ENCODE measurements at places on chromosomes 11 and 22.

- peaks cover 21% of the 10 kb centered on the region for H3K27me3 ChIP-seq
- DNase-seq = no peak
- no peaks in the 10 kb centered on the region for H3K36me3 ChIP-seq
These were observed 19.1 kb upstream of the RCN1 start for GRCh38 chr11:32071811-32072210.

DNA sequence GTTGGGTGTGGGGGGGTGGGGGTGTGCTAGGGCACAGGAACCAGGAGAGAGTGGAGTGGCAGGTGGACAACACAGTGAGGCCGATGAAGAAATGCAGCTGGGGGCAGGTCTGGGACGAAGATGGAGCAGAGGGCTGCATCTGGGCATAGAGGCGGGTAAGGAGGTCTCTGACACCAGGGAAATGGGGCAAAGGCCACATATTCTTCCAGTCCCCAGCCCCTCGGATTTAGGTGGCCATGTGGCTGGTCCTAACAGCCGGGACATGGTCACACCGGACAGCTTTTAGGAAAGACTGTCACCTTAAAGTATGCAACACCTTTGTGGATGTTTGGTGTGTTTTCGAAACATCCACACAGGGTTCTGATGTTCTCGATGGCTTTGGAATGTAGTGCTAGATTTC lies 5.0 kb upstream of the PARVG start:
- no peak for DNase-seq
- peaks cover 9% of the 10 kb centered on the region for H3K27me3 ChIP-seq
- H3K4me1 ChIP-seq = peaks cover 6% of the 10 kb centered on the region
- H3K27ac ChIP-seq = no peak overlapping the region
- no peak overlapping the region for H3K4me3 ChIP-seq

GRCh38 chr11:125883375-125883774 lies 4.1 kb upstream of the HYLS1 start:
- H3K4me3 ChIP-seq = no peak overlapping the region
- DNase-seq = no peak
- H3K27ac ChIP-seq = no peak overlapping the region
- peaks cover 19% of the 10 kb centered on the region for H3K4me1 ChIP-seq
- H3K36me3 ChIP-seq = peaks cover 3% of the 10 kb centered on the region

GRCh38 chr11:68367252-68367651 lies 54.9 kb downstream of the LRP5 start:
- no peak for DNase-seq
- H3K27ac ChIP-seq = no peak overlapping the region
- H3K27me3 ChIP-seq = no peaks in the 10 kb centered on the region
- peaks cover 7% of the 10 kb centered on the region for H3K4me1 ChIP-seq
- H3K36me3 ChIP-seq = no peaks in the 10 kb centered on the region

GRCh38 chr11:10930972-10931760 lies 73.3 kb upstream of the ZBED5 start:
- no peaks in the 10 kb centered on the region for H3K36me3 ChIP-seq
- peaks cover 66% of the 10 kb centered on the region for H3K27me3 ChIP-seq
- H3K27ac ChIP-seq = no peak overlapping the region
- DNase-seq = peak; percentile 14
- peaks cover 13% of the 10 kb centered on the region for H3K4me1 ChIP-seq

GRCh38 chr11:63764340-63764678 lies 4.3 kb downstream of the ZFTA start:
- no peaks in the 10 kb centered on the region for H3K36me3 ChIP-seq
- peaks cover 7% of the 10 kb centered on the region for H3K4me1 ChIP-seq
- H3K27ac ChIP-seq = no peak overlapping the region
- H3K4me3 ChIP-seq = no peak overlapping the region

- H3K4me3 ChIP-seq = no peak overlapping the region
- peaks cover 10% of the 10 kb centered on the region for H3K36me3 ChIP-seq
- H3K4me1 ChIP-seq = peaks cover 37% of the 10 kb centered on the region
- no peak for DNase-seq
These were observed 71.2 kb downstream of the LRRC32 start for GRCh38 chr11:76599041-76600013.

DNA sequence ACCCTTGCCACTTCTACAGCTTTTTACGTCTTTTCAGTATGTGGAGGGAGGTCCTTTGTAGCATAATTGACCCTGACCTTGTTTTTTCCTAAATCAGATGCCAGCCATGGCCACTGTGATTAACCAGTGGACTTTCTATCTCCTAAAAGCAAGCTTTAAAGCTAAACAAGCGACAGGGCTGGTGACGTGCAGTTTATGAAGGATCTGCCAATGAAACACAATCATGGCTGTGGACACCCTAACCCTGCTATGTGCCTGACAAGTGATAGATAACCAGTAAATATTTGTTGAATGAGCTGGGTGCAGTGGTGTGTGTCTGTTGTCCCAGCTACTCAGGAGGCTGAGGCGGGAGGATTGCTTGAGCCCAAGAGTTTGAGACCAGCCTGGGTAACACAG lies 64.2 kb downstream of the LIF start:
- H3K4me3 ChIP-seq = no peak overlapping the region
- H3K27ac ChIP-seq = peak overlapping the region; percentile 84

DNA sequence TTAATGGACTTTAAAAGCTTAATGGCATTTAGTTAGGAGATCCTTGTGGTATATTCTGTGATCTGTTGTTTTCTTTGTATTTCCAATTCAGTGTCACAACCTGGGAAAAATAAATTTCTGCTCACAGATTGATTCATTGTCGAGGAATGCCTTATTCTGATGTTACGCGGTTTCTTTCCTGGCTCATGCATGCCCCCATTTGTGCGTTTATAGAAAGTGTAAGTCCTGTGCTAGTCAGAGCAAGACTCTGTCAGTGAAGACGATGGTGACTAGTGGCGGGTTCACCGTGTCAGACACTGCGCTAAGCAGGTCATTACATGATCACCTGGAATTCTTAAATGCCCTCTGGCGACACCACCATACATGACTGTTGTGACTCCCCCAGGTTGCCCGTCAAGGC lies 169.4 kb downstream of the TBC1D22A start:
- no peaks in the 10 kb centered on the region for H3K27me3 ChIP-seq
- DNase-seq = no peak
- H3K4me3 ChIP-seq = no peak overlapping the region
- H3K36me3 ChIP-seq = peaks cover 13% of the 10 kb centered on the region

- peaks cover 5% of the 10 kb centered on the region for H3K36me3 ChIP-seq
- H3K27me3 ChIP-seq = no peaks in the 10 kb centered on the region
- H3K4me1 ChIP-seq = peaks cover 57% of the 10 kb centered on the region
These were observed 351.4 kb downstream of the ETS1 start for GRCh38 chr11:128235958-128236357.

DNA sequence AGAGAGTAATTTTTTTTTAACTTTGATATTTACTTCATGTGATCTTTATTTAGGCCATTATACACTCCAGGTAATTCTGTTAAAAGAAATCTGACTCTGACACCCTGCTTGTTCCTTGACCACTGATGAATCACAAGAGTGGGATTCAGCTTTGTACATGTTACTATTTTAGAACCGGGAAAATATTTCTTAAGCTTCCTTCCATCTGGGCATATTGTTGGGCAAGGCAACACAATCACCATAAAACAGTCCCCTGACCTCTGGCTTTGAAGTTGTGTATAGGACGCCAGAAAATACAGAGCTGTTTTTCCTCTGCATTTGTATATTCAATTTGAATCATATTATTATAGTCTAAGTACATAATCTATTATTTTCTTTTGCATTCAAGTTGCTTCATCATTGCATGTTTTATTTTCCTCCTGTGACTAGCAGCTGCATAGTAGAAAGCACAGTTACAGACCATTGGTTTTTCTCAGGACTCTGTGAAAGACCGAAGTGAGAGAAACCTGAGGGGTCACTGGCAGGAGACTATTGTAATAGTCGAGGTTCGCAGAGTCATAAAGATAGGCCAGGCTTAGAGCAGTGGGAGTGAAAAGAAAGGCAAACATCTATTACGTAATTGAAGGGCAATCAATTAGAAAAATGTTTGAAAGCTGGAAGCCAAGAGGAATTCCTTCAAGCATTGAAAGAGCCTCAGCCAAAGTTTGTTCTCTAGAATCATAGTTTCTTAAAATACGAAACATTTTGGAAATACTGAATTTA lies 51.8 kb upstream of the SLC36A4 start:
- H3K27me3 ChIP-seq = peaks cover 7% of the 10 kb centered on the region
- no peaks in the 10 kb centered on the region for H3K4me1 ChIP-seq
- no peak overlapping the region for H3K27ac ChIP-seq

- DNase-seq = no peak
- H3K4me1 ChIP-seq = peaks cover 21% of the 10 kb centered on the region
- peaks cover 7% of the 10 kb centered on the region for H3K36me3 ChIP-seq
- H3K27ac ChIP-seq = no peak overlapping the region
- peaks cover 5% of the 10 kb centered on the region for H3K27me3 ChIP-seq
These were observed 98.6 kb downstream of the KIAA1671 start for GRCh38 chr22:25051073-25051472.

GRCh38 chr22:33240888-33241475 lies 182.8 kb upstream of the SYN3 start:
- no peaks in the 10 kb centered on the region for H3K27me3 ChIP-seq
- no peaks in the 10 kb centered on the region for H3K36me3 ChIP-seq
- H3K4me1 ChIP-seq = no peaks in the 10 kb centered on the region
- H3K27ac ChIP-seq = no peak overlapping the region

DNA sequence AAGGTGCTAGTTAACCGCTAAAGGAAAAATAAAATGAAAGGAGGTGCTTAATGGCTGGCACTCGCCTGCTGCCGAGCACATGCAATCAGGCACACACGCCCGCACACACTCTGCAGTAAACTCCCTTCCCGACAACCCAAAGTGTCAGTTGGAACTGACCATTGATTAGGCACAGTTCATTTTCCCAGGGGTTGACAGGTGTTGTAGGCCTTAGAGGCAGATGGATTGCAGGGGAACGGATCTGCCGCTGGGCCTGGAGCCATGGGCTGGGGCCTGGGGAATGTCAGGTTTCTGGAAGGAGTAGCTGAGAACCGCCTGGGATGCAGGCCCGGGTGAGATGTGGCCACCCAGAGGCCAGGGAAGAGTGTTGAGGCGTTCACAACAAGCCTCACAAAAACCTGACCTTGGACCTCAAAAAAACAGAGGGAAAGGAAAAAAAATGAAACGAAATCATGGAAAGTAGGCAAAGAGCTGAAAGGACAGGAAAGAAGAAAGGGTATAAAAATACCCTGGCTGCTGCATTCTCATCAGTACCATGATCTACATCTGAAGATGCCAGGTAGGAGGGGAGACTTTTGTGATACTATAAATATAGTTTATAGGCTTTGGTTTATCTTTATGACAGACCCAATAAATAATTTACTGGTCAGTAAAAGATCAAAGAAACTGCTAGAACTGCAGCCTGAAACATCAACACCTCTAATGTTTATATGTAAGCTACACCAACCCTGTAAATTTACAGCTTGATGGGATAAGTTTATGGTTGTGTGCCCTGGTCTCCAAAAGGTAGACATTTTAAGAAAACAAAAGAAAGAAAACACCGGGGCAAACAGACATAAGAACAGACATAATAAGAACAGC lies 313.4 kb downstream of the BUD13 start:
- no peaks in the 10 kb centered on the region for H3K36me3 ChIP-seq
- DNase-seq = no peak
- peaks cover 3% of the 10 kb centered on the region for H3K27me3 ChIP-seq
- no peak overlapping the region for H3K4me3 ChIP-seq

DNA sequence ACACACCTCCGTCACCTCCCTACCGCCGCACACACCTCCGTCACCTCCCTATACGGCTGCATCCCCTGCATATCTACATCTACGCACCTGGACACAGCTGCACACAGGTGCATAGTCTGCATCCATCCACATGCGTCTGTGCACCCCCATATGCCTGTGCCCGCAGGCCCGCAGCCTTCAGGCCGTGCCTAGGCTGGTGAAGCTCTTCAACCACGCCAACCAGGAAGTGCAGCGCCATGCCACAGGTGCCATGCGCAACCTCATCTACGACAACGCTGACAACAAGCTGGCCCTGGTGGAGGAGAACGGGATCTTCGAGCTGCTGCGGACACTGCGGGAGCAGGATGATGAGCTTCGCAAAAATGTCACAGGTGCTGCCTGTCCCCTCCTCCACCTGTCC lies 4.8 kb downstream of the PKP3 start:
- no peak for DNase-seq
- H3K4me3 ChIP-seq = no peak overlapping the region
- no peaks in the 10 kb centered on the region for H3K4me1 ChIP-seq

DNA sequence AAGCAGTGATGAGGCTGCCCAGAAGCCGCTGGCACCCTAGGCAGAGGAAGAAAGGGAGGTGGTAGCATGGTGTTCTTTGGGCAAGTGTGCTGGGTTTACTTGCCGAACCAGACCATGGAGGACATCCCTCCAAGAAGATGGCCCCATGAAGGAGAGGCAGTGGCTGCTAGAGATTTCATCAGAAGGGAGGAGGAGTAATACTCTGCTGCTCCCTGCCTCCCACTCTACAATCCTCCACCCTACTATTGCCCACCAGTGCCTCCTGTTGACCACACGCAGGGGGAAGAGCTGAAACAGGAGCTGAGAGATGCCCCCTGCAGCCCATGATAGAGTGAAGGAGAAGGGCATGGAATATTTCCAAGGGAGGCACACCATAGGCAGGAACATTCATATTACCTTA lies 51.0 kb upstream of the PRSS23 start:
- no peak for DNase-seq
- no peak overlapping the region for H3K4me3 ChIP-seq
- H3K4me1 ChIP-seq = no peaks in the 10 kb centered on the region
- no peak overlapping the region for H3K27ac ChIP-seq
- no peaks in the 10 kb centered on the region for H3K36me3 ChIP-seq

DNA sequence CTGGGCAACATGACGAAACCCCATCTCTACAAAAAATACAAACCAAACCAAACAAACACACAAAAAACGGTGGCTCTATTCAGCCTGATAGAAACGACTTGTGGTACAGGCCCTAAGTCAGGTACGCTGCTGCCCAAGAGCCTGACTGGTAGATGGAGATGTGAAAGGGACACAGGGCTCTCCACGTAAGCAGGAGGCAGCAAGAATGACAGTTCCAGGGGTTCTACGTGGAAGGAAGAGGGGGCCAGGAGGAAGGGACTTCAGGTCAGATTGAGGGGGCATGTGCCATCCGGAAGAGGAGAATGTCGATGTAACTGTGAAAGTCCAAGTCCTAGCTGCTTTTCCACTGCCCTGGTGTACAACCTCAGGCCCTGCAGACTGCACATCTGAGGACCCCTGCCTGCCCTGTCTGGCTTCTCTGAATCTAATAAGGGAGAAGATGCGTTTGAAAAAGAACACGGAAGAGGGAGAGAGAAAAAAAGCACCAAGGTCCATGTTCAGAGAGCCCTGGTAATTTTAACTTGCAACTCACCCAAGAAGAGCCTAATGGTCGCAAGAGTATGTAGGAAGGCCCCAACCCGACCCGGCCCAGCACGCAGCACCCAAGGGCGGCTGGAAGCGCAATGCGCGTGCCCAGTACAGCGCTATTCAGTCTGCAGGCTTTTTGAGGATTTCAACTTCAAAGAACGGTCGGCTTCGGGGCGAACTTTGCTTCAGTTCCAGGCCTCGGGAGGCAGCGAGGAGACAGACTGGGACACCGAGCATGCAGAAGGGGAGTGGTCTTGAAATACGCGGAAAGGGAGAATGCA lies 909 bp upstream of the ZNRD2 start:
- H3K27me3 ChIP-seq = no peaks in the 10 kb centered on the region
- H3K27ac ChIP-seq = peak overlapping the region; percentile 98

- H3K27ac ChIP-seq = no peak overlapping the region
- no peaks in the 10 kb centered on the region for H3K36me3 ChIP-seq
- no peak for DNase-seq
- H3K27me3 ChIP-seq = peaks cover 2% of the 10 kb centered on the region
These were observed 59.3 kb downstream of the GGTLC2 start for GRCh38 chr22:22703715-22704114.

GRCh38 chr11:44043157-44043556 lies 4.6 kb upstream of the ACCSL start:
- no peaks in the 10 kb centered on the region for H3K36me3 ChIP-seq
- peaks cover 10% of the 10 kb centered on the region for H3K27me3 ChIP-seq
- H3K4me1 ChIP-seq = no peaks in the 10 kb centered on the region
- no peak overlapping the region for H3K27ac ChIP-seq

Measured in activated T-helper 2 cell treated with anti-CD3 and anti-CD28 coated beads, Interferon-gamma antibody, Interleukin-2, Interleukin-4, amounts not matched to agents 10 μg/mL and 5 μg/mL and 100 μg/mL, durations not matched to agents 14 hours and 24 hours and 36 hours (primary cell).